ENCODE measurements at places on chromosomes 2 and 18.

GRCh38 chr2:176584333-176584732, 315.1 kb downstream of the MTX2 start:
- no peak for DNase-seq

DNA sequence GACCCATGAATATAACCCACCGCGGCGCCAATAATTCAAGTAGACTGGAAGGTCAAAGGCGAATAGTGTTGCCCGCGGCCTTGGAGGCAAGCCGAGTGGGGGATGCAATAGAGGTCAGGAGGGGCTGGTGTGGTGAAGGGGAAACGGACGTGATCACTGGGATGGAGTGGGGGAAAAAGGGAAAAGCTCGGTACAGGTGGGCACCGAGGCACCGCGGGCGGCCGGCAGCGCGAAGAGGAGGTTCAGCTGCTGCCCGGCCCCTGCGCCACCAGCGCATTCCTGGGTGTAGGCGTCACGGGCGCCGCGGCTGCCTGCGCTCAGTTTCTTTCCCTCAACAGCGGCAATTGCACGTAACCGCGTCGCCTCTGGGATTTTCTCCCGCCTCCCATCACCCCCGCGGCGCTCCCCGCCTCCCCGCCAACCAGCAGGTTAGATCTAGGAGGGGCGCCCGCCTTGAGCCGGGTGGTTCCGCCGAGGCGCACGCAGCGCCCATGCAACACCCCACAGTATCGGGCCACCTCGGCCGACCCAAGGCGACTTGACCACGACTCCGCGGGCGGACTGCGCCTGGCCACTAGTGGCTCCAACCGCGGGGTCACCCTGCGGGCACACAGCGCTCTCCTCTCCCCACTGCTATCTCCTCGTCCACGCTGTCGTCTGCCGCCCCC, 1.5 kb downstream of the RND3 start:
- DNase-seq: no peak

GRCh38 chr2:154370873-154371272, 327.6 kb upstream of the KCNJ3 start:
- DNase-seq: no peak

GRCh38 chr2:101872480-101872879, 119.3 kb upstream of the IL1R2 start:
- DNase-seq: no peak

- DNase-seq: no peak
Measured at GRCh38 chr18:58288921-58289797, 245.1 kb downstream of the NEDD4L start.

DNA sequence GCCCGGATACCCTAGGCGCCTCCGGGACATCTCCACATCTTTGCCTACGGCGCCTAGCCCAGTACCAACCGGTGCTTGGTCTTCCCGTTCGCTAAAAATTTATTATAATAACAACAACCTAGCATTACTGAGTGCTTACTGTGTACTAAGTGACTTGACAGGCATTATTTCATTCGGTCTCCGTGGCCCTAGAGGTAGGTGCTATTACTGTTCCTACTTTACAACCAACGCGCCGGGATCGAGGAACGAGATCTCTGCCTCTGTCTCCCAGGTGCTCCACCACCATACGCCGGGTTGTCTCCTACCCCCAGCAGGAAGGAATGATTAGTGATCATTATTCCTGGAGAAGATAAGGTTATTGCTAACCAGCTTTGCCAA, 657 bp upstream of the BIN1 start:
- no peak for DNase-seq

- DNase-seq: no peak
Measured at GRCh38 chr2:42367835-42368234, 6.8 kb upstream of the COX7A2L start.

All from brain pericyte (primary cell).